AG04449 (cell line): ENCODE measurements at places on chromosomes 7 and 10.

GRCh38 chr10:30546511-30546910 lies 83.0 kb downstream of the LYZL2 start:
- DNase-seq, result no peak

DNA sequence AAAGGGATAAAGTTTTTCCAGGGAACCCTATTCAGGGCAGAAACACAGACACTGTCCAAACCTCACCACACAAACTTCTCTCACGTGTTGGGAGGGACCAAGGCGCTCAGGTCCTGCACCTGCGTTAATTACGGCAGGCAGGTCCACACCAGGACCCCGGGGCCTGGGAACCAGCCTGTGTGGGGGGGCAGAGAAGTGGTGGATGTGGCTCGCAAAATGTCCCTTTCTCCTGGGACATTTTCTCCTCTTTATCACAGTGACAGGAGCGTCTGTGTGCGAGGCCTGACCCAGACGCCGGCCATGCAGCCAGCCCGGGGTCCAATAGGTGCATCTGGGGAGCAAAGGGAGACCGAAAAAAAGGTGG lies 73.4 kb upstream of the ZNF722 start:
- DNase-seq, result no peak

- no peak for DNase-seq
These were observed 72.7 kb upstream of the PALS2 start for GRCh38 chr7:24500599-24500998.

GRCh38 chr7:15168489-15168888 lies 265.9 kb upstream of the DGKB start:
- no peak for DNase-seq

- DNase-seq, result no peak
These were observed 16.9 kb upstream of the ZFAND2A start for GRCh38 chr7:1176891-1177373.

DNA sequence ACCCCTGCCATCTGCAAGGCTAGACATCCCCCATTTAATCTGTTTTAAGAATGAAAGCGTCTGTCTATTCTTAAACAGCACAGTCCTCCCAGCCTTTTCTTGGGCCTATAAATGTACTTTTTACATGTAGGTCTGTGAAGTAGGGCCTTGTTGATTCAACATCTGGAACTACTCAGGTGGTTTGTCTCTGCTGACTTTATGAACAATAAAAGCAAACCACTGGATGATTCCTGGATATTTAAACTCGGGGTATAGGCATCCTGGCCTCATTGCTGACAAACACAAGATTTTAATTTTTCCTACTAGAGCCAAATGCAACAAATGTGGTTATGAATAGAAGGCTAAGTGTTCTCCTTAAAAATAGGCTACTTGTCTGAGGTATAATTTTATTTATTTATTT lies 198.3 kb downstream of the WDR11 start:
- no peak for DNase-seq

- no peak for DNase-seq
These were observed 57.8 kb downstream of the CYP51A1 start for GRCh38 chr7:92076509-92076908.

- DNase-seq, result no peak
These were observed 26.2 kb downstream of the ANTXRL start for GRCh38 chr10:46312953-46313352.

- no peak for DNase-seq
These were observed 45.9 kb upstream of the C10orf90 start for GRCh38 chr10:126716366-126716765.

- DNase-seq, result no peak
These were observed 39.0 kb downstream of the CABCOCO1 start for GRCh38 chr10:61701706-61702105.

DNA sequence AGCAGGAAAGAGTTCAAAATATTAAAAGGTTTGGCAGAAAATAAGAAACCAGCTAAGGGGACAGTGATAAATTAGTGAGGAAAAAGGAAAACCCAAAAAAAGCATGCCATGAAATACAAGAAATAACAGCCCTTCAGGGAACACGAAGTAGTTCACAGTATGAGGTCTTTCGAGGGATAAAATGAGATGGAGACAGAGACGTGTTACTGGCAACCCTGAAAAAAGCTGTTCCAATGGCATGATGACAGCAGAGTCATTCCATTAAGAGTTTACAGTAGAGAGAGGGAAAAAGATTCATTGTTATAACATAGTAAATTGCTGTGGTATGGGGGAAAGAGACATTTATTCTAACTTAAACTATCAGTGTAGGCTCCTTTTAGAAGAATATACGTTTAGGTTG lies 391.2 kb downstream of the ANKRD7 start:
- no peak for DNase-seq

DNA sequence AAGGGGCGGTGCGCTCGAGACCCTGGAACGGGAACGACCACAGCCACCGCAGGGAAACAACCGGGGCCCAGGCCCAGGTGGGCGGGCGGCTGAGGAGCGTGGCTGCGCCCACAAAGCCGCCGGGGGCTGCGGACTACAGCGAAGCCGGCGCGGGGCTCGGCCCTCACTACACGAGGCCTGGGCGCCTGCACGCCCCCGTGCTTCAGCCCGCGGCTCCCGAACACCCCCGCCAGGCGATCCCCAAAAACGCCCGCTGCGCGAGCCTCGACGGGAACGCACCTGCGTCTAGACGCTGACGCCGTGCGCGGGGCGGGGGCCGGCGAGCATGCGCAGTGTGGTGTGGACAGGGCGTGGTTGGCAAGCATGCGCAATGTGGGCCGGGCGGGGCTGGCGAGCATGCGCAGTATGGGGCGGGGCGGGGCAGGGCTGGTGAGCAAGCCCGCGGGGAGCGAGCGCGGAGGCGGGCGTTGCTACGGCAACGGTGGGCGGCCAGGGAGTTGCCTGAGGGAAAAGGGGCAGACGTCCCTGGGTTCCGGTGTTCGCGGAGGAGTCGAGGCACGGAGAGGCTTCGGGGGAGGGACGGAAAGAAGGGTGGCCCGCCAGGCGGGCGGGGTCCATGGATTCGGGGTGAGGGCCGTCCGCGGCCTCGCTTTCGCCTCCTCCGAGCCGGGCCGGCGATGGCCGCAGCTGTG lies at the start of gene RNF32:
Gene RNF32 (plus strand): TSS at position 518 of the 692 bp plus-strand sequence. CDS start 3,104 bp downstream, outside the sequence.
- DNase-seq, result peak; percentile 17

DNA sequence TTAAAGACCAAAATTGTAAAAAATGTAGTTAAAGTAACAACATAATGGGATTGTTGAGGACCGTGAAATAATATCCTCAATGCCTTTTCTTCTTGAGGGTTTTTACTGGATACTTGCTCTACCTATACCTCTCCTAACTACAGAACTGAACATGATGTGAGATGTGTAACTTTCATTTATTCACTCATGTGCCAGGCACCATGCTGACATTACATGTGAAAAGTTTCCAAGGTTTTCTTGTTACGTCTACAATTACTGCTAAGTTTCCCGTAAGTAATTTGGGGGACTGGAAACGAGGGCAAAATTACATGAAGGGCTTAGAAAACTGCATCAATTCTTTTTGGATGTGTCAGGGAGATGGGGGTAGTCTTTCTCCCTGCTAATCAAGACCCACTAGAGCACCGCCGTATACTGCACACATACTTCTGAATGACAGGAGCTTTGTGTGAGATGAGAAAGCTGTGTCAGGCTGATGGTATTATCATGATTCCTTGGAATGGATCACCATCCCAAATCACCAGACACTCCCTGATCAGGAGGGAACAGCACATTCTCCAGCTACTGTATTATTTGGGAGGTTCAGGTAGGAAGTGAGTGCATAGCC lies 41.8 kb downstream of the PTPRZ1 start:
- DNase-seq, result no peak

GRCh38 chr10:66258693-66259092 lies 667.1 kb upstream of the LRRTM3 start:
- DNase-seq, result no peak

- no peak for DNase-seq
These were observed 36.0 kb downstream of the PRKAR2B start for GRCh38 chr7:107080533-107080932.

DNA sequence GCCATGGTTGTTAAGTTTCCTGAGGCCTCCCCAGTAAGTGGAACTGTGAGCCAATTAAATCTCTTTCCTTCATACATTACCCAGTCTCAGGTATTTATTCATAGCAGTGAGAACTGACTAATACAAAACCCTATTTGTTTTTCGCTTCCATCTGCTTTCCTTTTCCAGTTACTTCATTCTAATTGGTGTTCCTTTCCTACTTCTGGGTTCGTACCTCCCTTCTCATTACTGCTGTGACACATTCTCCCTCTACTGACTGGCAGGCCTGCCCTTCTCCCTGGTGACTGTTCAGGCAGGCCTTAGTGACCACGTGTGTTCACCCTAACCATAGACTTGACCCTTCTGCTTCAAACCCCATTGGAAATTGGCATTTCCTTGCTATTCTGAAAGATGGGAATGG lies 37.7 kb downstream of the MTURN start:
- DNase-seq, result no peak

DNA sequence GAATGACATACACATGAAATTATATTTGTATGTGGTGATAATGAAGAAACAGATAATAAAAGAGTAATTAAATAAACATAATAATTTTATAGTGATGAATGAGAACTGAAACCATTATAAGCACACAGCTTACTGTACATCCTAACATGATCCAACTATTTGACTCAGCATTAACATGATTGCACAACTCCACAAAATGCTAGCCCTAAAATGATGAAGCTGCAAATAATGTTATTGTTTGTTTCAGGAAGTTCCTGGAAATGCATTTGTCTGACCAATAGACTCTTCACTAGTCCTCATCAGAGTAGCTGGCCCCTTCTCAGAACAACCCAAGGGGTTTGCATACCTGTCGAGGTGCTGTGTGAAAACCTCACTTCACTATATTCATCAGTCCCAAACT lies 115.5 kb downstream of the RTKN2 start:
- DNase-seq, result peak; percentile 33

- DNase-seq, result peak; percentile 78
These were observed at the start of gene HNRNPH3 for GRCh38 chr10:68331455-68332258. Gene HNRNPH3, plus strand, starts transcription at chr10:68332064. Its CDS starts 5,158 bp downstream, at chr10:68337222.

DNA sequence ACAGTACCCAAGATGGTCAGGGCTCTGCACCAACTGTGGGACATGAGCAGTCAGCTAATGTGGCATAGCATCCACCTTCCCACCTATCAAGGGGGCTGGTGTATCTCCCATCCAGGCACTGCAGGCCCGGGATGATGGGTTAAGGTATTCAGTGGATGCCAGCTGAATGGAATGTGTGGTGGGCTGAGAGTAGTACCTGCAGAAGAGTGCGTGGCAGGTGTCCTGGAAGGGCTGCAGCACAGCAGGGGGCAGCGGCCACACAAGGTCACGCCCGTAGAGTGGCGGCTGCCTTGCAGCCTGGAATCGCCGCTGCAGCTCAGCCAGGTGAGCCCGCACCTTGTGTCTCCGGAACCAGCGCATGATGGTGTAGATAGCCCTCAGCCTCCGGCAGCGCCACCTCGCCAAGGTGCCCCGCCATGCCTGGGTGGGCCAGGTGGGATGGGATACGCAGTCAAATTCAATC lies 13.3 kb downstream of the MYO1G start:
- no peak for DNase-seq

GRCh38 chr7:128811631-128812430 lies 18.4 kb upstream of the FLNC start:
- no peak for DNase-seq

- no peak for DNase-seq
These were observed 173.8 kb downstream of the DIP2C start for GRCh38 chr10:515674-516073.

GRCh38 chr7:44065431-44066110 lies at the start of gene PGAM2:
Gene PGAM2, minus strand, starts transcription at chr7:44065567. Its CDS starts 38 bp downstream, at chr7:44065529.
- DNase-seq, result no peak

DNA sequence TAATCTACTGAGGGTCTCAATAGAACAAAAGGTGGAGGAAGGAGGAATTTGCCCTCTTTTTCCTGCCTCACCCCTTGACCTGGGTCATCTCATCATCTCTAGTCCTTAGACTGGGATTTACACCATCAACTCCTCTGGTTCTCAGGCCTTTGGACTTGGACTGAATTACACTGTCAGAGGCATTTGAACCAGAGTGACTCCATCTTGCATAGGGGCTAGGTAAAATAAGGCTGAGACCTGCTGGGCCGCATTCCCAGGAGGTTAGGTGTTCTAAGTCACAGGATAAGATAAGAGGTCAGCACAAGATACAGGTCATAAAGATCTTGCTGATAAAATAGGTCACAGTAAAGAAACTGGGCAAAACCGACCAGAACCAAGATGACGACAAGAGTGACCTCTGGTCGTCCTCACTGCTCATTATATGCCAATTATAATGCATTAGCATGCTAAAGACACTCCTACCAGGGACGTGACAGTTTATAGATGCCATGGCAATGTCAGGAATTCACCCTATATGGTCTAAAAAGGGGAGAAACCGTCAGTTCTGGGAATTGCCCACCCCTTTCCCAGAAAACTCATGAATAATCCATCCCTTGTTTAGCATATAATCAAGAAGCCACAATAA lies 84.0 kb downstream of the C1GALT1 start:
- DNase-seq, result no peak

DNA sequence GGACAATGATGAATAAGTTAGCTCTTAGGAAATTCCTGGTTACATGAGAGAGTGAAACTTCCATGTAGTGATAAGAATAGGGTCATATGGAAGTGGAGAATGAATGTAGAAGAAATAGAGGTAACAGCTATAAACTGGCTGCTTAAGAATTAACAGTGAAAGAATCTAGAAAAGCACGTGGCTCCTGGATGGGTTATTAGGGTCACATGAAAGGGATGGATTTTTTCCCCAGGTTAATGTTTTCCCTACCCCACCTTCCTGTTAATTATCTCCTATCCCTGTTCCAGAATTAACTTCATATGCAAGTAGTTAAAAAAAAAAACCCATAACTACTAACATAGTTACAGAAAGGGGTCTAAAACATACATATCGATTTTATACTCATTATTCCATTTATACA lies 58.0 kb downstream of the ANKIB1 start:
- DNase-seq, result no peak

- no peak for DNase-seq
These were observed 114.0 kb downstream of the BBS9 start for GRCh38 chr7:33243319-33243881.

GRCh38 chr10:131676046-131676799 lies 224.6 kb upstream of the PPP2R2D start:
- DNase-seq, result no peak

DNA sequence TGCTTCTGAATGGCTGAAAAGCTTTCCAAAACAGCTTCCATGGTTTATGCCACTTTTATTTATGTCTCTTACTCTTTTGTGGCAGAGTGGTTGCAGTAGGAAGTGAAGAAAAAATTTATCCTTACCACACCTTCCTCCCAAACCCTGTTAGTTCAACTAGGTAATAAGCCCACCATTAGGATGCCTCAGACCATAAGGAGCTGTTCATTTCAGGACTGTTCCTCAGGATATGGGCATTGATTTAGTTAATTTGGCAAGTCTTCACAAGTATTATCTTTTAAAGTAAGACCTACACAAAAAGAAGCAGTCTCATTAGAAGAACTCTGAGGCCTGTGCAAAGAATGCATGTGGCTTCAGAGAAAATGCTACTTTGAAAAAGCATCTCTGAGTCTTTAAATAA lies 82.9 kb upstream of the PDLIM1 start:
- DNase-seq, result no peak

DNA sequence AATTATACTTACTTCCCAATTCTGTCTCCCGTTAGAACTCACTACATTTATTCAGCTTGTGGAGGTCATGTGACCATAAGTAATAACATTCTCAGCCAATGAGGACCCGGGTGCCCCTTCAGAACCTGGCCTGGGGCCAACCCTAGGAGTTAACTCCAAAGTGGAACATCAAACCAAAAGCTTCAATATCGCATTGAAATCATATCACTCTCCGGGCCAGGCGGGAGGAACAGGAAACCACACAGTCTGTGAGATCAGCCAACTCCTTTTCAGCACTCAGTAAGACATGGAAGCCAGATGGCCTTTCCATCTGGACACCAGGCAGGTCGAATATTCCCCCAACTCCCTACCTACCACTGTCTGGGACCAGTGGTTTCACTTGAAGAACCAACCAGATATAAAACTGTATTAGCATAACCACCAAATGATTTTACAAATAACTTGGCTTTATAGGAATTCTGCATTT lies 5.5 kb downstream of the CREB3L2 start:
- DNase-seq, result no peak
